ENCODE measurements at places on chromosomes 4 and X. TPM values are rescaled to one million over a fixed set of nuclear protein-coding genes. Genes with fewer than 3 reads are reported as not detected.
A peak's percentile ranks its signal among the peaks of the same experiment; 100 is the strongest.

Gene EVC2
- total RNA-seq: 0.65 TPM

- peaks cover 11% of the 10 kb centered on the region for H3K27me3 ChIP-seq
- no peak for DNase-seq
- no peaks in the 10 kb centered on the region for H3K36me3 ChIP-seq
- H3K4me3 ChIP-seq: no peak overlapping the region
- H3K27ac ChIP-seq: no peak overlapping the region
- no peaks in the 10 kb centered on the region for H3K4me1 ChIP-seq
Observed at GRCh38 chr4:74873545-74874301, 59.2 kb upstream of the PARM1 start.

- peaks cover 3% of the 10 kb centered on the region for H3K27me3 ChIP-seq
- H3K27ac ChIP-seq: no peak overlapping the region
- DNase-seq: no peak
Observed at GRCh38 chrX:108270739-108271396, 167.4 kb downstream of the COL4A6 start.

DNA sequence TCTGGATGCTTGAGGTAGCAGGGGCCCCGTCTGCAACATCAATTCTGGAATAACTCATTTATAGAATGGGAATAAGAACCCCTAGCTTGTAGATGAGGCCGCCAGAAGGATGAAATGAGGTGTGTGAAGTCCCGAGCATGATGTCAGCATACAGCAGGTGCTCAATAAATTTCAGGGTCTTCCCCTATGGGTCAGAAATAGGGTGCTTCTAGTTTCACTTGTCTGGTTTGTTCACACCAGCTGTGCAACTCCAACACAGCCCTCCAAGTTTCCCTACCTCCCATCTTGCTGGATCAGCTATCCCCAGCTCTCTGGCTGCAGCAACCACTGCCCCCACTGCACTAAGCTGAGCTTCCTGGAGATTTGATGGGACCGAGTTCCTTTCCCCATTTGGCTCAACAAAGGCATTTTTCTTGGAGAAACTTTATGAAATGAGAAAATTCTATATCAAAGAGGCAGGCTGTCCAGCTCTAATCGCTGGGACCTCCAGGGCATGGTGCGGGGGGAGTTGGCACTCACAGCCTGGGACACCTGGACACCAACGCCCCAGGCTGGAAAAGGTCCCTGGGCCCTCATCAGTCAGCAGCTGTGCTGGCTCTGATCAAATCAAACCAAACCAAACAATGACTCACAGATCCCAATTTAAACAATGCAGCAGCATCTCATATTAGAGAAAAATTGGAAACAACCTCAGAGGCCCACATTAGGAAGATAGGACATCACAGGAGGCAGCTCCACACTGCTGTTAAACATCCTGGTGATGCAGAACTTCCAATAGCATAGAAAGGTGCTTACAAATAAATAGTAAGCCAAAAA, 13.3 kb downstream of the SLC2A9 start:
- H3K4me1 ChIP-seq: peaks cover 23% of the 10 kb centered on the region
- H3K27me3 ChIP-seq: no peaks in the 10 kb centered on the region
- no peak overlapping the region for H3K27ac ChIP-seq
- no peak overlapping the region for H3K4me3 ChIP-seq
- no peaks in the 10 kb centered on the region for H3K36me3 ChIP-seq

- peaks cover 21% of the 10 kb centered on the region for H3K27me3 ChIP-seq
- no peak overlapping the region for H3K27ac ChIP-seq
- H3K36me3 ChIP-seq: no peaks in the 10 kb centered on the region
- peaks cover 29% of the 10 kb centered on the region for H3K4me1 ChIP-seq
- H3K4me3 ChIP-seq: no peak overlapping the region
Observed at GRCh38 chrX:134624046-134624430, 34.2 kb downstream of the PLAC1 start.

DNA sequence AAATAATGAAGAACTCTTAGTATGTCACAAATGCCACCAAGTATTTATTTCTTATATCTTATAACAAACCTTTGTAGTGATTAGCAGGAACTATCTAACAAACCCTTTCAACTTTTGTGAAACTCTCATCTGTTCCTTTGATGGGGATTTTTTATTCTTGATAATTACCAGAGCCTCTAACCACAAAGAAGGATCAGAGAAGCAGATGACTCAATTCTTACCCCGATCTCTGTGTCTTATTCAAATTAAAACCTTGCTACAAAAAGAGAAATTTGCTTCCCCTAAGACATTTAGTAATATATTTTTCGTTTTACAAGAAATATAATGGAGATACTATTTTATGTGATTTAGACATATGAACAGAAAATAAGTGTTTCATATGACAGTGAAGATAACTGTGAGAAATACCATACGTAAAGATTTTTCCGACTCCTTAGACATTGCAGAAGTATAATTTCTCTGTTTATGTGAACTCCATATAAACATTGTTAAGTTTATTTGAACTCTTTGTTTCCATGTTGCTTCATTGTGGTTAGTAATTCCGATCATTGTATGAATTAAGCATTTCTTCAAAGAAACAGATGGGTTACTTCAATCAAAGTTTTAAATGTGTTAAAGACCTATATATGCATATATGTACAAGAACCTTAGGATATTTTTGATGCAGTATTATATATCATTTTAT, 205.4 kb downstream of the CFAP299 start:
- H3K27me3 ChIP-seq: peaks cover 43% of the 10 kb centered on the region
- peaks cover 8% of the 10 kb centered on the region for H3K36me3 ChIP-seq
- H3K27ac ChIP-seq: peak overlapping the region; percentile 64
- H3K4me1 ChIP-seq: peaks cover 25% of the 10 kb centered on the region

GRCh38 chr4:68180849-68181526, 51.3 kb upstream of the TMPRSS11F start:
- H3K36me3 ChIP-seq: no peaks in the 10 kb centered on the region
- no peak for DNase-seq
- H3K4me1 ChIP-seq: no peaks in the 10 kb centered on the region
- H3K27ac ChIP-seq: no peak overlapping the region

- H3K4me1 ChIP-seq: no peaks in the 10 kb centered on the region
- DNase-seq: no peak
- no peak overlapping the region for H3K4me3 ChIP-seq
- no peaks in the 10 kb centered on the region for H3K36me3 ChIP-seq
- peaks cover 5% of the 10 kb centered on the region for H3K27me3 ChIP-seq
Observed at GRCh38 chrX:57044245-57044644, 48.9 kb upstream of the SPIN3 start.

- H3K36me3 ChIP-seq: no peaks in the 10 kb centered on the region
- peaks cover under 1% of the 10 kb centered on the region for H3K27me3 ChIP-seq
- H3K4me1 ChIP-seq: no peaks in the 10 kb centered on the region
- no peak overlapping the region for H3K27ac ChIP-seq
Observed at GRCh38 chr4:159455675-159456237, 352.9 kb downstream of the RAPGEF2 start.

DNA sequence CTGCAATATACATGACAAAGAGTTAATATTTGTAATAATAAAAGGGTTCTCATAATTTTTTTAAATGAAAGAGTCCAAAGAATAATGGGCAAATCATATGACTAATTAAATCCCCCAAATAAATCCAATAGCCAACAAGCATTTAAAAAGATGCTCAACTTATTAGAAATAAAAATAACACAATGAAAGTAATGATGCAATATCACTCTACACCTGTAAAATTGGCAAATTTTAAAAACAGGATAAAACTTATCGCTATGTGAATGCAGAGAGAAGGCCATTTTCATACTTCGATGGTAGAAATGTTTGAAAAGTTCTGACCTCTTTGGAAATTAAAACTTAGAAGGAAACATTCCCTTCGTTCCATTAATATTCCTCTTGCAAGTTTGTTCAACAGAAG, 1.9 kb downstream of the F8 start:
- H3K27me3 ChIP-seq: no peaks in the 10 kb centered on the region
- no peak for DNase-seq
- no peaks in the 10 kb centered on the region for H3K36me3 ChIP-seq
- H3K4me3 ChIP-seq: no peak overlapping the region
- no peak overlapping the region for H3K27ac ChIP-seq

Gene GAGE12H
- total RNA-seq: not detected

Gene OPRPN
- not detected for total RNA-seq

DNA sequence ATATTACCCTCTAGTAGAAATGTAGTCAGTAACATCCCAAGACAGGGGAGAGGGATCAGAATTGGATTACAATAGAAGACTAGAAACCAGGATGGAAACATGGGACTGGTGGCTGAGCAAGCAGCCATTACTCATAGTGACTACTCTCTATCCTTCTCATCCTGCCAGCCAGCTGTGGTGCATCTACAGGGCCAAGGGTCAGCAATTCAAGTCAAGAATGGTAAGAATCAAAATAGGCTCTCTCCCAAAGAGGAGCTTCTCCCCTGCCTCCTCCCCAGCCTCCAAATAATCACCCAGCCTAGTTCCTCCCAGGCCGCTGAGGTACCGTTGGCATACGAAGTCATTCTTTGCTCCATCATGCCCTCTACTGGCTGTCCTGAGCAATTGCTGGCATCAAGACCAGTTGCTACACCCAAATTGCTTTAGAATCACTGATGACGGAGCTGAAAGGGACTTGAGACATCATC, 19.4 kb downstream of the AWAT2 start:
- DNase-seq: peak; percentile 50
- no peaks in the 10 kb centered on the region for H3K36me3 ChIP-seq
- H3K4me3 ChIP-seq: no peak overlapping the region
- H3K4me1 ChIP-seq: peaks cover 8% of the 10 kb centered on the region

DNA sequence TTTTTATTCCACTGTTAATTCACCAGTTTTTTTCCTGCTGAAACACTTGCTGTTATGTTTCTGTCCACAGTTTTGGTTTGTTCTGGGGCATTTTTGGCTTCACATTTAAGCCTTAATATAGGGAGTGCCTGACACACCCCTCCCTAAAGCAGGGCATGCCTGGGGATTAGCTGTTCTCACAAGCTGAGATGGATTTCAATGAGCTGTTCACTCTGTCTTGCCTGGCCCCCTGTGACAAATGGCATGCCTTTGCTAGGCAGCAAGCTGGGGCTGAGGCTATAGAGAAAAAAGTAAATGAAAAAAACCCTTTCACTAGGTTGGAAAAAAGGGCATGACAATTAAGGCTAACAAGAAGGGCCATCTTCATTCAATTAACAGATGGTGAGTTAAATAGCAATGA, 22.4 kb downstream of the LPAR4 start:
- H3K36me3 ChIP-seq: no peaks in the 10 kb centered on the region
- H3K4me3 ChIP-seq: no peak overlapping the region
- H3K27ac ChIP-seq: no peak overlapping the region
- no peaks in the 10 kb centered on the region for H3K4me1 ChIP-seq

DNA sequence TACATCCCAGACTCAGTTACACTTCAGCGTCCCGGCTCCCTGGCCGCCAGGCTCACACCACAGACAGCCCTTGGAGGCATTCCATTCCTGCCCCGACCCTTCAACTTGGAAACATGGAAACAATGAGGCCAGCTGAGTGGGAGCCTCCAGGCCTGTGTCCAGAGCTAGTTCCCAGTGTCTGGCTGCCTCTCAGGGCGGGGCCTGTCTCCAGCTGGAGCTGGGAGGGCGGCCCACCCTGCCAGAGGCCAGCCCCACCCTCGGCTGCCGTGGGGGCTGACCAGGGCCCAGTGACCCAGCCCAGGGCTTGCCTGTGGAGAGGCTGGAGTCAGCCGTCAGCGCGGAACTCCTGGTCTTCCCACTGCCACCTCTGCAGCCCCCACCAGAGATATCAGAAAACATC, 37.4 kb upstream of the SPON2 start:
- H3K36me3 ChIP-seq: peaks cover 4% of the 10 kb centered on the region
- H3K27ac ChIP-seq: no peak overlapping the region
- no peaks in the 10 kb centered on the region for H3K27me3 ChIP-seq
- DNase-seq: no peak

Gene CLTRN
- total RNA-seq: 0.62 TPM

- DNase-seq: no peak
- no peaks in the 10 kb centered on the region for H3K4me1 ChIP-seq
- no peaks in the 10 kb centered on the region for H3K36me3 ChIP-seq
- H3K4me3 ChIP-seq: no peak overlapping the region
- H3K27ac ChIP-seq: no peak overlapping the region
- H3K27me3 ChIP-seq: no peaks in the 10 kb centered on the region
Observed at GRCh38 chr4:62252728-62253127, 1052.6 kb downstream of the ADGRL3 start.

Gene PRDM8
- 1.6 TPM for total RNA-seq

Gene DAPP1
- 25.9 TPM for total RNA-seq

DNA sequence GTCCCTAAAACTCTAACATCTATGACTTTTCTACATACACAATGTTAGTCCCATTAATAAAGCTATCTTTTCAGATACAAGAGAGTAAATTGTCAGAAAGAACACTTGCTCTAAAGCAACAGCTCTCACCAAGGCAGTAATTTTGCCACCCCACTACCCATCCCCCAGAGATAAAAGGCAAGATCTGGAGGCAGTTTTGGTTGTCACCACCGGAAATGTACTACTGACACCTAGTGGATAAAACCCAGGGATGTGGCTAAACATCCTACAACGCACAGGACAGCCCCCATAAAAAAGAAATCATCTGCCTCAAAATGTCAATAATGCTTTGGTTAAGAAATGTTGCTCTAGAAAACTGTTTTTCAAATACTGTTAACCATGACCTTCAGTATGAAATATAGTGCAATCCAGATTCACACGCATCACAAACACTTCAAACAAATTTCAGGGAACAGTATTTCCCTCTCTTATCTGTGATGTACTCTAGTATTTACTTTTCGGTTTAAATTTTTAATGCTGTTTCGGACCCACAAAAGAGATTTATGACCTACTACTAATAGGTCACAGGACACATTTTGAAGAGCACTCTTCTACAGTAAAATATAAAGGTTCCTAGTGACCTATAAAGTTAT, 5.1 kb downstream of the FBXL5 start:
- peaks cover 59% of the 10 kb centered on the region for H3K4me1 ChIP-seq
- peak overlapping the region; percentile 38 for H3K4me3 ChIP-seq
- DNase-seq: peak; percentile 69
- H3K27ac ChIP-seq: peak overlapping the region; percentile 75

DNA sequence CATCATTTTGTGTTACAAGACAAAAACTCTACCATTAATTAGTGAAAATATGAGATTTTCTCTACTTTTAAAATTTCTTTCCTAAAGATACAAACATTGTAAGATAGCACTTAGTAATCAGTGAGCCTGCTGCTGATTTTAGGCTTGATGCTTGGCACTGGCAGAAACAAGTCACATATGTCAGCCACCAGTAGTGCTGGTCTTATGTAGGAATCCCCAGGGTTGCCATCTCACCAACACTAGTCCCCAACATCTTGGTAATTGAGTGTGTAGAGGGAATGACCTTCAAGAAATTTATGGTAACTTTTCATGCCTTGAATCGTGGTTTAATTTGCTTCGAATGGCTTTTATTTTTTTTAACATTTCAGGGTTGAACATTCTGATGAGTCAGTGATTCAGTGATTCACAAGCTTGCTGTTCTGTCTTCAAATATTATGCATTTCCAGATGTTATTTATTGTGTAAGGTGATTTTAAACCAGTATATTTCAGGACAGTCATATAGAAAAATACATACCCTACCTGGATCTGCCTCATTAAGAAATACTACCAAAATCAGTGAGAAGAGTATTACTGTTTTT, 11.9 kb downstream of the EXOC1 start:
- H3K27ac ChIP-seq: peak overlapping the region; percentile 29
- no peaks in the 10 kb centered on the region for H3K27me3 ChIP-seq
- no peak overlapping the region for H3K4me3 ChIP-seq
- DNase-seq: no peak
- peaks cover 20% of the 10 kb centered on the region for H3K4me1 ChIP-seq

GRCh38 chrX:54427837-54428424, 12.3 kb upstream of the TSR2 start:
- no peak overlapping the region for H3K4me3 ChIP-seq
- no peak for DNase-seq
- no peaks in the 10 kb centered on the region for H3K4me1 ChIP-seq
- H3K27ac ChIP-seq: no peak overlapping the region
- H3K36me3 ChIP-seq: no peaks in the 10 kb centered on the region

Gene REPS2
- not detected for total RNA-seq

GRCh38 chrX:109890910-109891502, 111.9 kb upstream of the TMEM164 start:
- no peak overlapping the region for H3K4me3 ChIP-seq
- no peaks in the 10 kb centered on the region for H3K27me3 ChIP-seq
- peak; percentile 63 for DNase-seq
- no peak overlapping the region for H3K27ac ChIP-seq
- no peaks in the 10 kb centered on the region for H3K4me1 ChIP-seq
